Bronchus fibroblast of lung (primary cell): ENCODE measurements at places on chromosomes 2 and 18. TPM values are rescaled to one million over a fixed set of nuclear protein-coding genes. Genes with fewer than 3 reads are reported as not detected.

TEX44 gene
- not detected in 2 replicates for total RNA-seq

STARD6 gene
- 0.15 and 0.34 TPM in 2 replicates for total RNA-seq

CCDC74A gene
- total RNA-seq, result 14.6 and 15.5 TPM in 2 replicates

SPP2 gene
- total RNA-seq, result not detected in 2 replicates

DNAJC5G gene
- total RNA-seq, result not detected in 2 replicates

ADCYAP1 gene
- total RNA-seq, result 0.34 TPM in 1 of 2 replicates, not detected in the other

CNGA3 gene
- not detected in 2 replicates for total RNA-seq

CCBE1 gene
- 52.3 and 55.1 TPM in 2 replicates for total RNA-seq

C2orf81 gene
- total RNA-seq, result 2.4 and 3.7 TPM in 2 replicates

SP100 gene
- 41.4 and 49.5 TPM in 2 replicates for total RNA-seq
